ENCODE measurements at places on chromosomes 2 and 18.

GRCh38 chr18:47032945-47033344 is 2.5 kb downstream of the ELOA2 start:
- DNase-seq, result no peak

GRCh38 chr2:239206042-239206441 is 194.8 kb downstream of the HDAC4 start:
- no peak for DNase-seq

DNA sequence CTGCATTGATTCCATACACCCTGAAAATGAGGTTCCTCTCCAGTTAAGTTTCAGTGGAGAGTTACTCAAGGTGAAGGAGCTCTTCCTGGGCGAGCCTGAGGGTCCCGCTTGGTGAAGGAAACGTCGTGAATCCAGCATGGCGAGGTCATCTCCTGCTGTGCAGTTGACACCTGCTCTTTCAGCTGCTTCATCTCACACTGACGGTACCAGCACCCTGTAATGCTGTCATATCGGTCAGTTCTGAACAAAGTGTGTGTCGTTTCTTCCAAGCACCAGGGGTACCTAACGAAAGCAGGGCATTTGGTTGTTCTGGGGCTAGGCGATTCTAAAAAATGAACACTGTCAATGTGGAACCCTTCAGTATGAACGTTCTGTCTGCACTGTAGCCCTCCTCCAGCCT is 52.6 kb downstream of the ITGB1BP1 start:
- DNase-seq, result no peak

- DNase-seq, result no peak
Observed at GRCh38 chr2:241126201-241126611, 23.1 kb downstream of the PASK start.

GRCh38 chr18:7616661-7617060 is 49.5 kb downstream of the PTPRM start:
- no peak for DNase-seq

All from activated T-helper 1 cell treated with anti-CD3 and anti-CD28 coated beads, Interleukin-2, amount 50 U/mL, for 16 hours (primary cell).